RCC 7860 (cell line): ENCODE measurements at places on chromosomes 12 and 14.

- no peak for DNase-seq
Measured at GRCh38 chr12:47891356-47891755, 13.4 kb downstream of the VDR start.

GRCh38 chr12:48717252-48717695 is 767 bp upstream of the CCNT1 start:
- DNase-seq: no peak

DNA sequence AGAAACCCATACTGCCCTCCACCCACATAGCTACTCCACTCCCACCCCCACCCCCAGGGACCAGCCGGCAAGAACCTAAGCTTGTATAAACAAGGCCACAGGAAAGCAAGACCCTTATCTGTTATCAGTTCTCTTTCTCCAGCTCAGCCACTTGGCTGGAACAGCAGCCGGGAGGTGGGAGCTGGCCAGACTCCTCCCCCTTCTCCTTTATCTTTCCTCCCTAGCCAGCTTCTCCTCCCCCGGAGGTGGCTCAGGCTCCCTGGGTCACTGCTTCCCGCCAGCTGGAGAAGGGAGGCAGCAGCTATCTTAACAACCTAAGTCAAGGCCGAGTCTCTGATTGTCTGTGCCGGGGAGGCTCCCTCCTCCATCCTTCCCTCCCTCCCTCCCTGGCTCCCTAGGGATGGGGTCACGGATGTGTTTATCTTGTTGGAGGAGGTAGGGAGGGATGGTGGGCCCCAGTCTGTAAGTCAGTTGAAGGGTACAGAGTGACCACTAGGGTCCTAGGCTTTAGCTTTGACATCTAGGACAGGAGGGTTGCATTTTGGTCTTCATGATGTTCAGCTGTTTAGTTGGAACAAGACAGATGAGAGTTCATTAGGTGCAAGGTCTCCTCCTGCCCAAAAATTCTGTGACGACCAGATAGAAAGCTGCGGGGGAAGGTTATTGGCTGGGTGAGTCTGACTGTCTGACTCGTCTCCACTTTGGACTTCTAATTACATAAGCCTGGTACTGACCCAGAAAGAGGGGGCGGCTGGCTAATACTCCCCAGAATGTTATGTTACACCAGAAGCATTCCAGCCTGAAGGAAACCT is 29.7 kb downstream of the ZFP36L1 start:
- peak; percentile 36 for DNase-seq

DNA sequence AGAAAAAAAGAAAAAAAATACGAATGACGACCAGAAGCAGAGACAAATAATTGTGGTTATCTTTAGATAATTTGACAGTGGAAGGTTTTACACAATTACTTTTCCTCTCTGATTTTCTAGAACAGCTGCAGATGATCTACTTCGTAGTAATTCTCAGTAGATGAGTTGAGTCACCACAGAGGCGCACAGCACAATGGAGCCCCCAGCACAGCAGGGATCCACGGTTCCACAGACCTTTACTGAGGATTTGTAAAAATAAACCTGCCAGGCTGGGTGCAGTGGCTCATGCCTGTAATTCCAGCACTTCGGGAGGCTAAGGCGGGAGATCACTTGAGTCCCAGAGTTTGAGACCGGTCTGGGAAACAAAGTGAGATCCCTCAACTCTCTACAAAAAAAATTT is 29.3 kb downstream of the AMN start:
- DNase-seq: no peak

- no peak for DNase-seq
Measured at GRCh38 chr14:104135904-104136471, 2.4 kb upstream of the KIF26A start.

DNA sequence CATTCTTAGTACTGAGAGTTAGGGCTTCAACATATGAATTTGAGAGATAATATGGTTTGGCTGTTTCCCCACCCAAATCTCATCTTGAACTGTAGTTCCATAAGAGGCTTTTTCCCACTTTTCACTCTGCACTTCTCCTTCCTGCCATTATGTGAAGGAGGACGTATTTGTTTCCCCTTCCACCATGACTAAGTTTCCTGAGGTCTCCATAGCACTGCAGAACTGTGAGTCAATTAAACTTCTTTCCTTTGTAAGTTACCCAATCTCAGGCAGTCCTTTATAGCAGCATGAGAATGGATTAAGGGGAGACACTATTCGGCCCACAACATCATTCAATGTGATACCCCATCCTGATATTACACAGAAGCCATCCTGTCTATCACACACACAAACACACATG is 36.8 kb upstream of the ALG10B start:
- DNase-seq: no peak

- no peak for DNase-seq
Measured at GRCh38 chr14:23299211-23299957, 3.3 kb downstream of the PPP1R3E start.
